ENCODE measurements at places on chromosomes 12 and 14. TPM values are rescaled to one million over a fixed set of nuclear protein-coding genes. Genes with fewer than 3 reads are reported as not detected.

DNAH10 gene
- total RNA-seq: under 0.01 TPM

SLC5A8 gene
- total RNA-seq: not detected

CFAP251 gene
- 16.4 TPM for total RNA-seq

SLC22A17 gene
- total RNA-seq: 8.7 TPM

FGD6 gene
- total RNA-seq: 36.9 TPM

DIP2B gene
- 45.3 TPM for total RNA-seq

AQP6 gene
- not detected for total RNA-seq

SRGAP1 gene
- 3.1 TPM for total RNA-seq

ARHGAP9 gene
- not detected for total RNA-seq

ARPC3 gene
- 286 TPM for total RNA-seq

HNF1A gene
- total RNA-seq: not detected

GPR137C gene
- total RNA-seq: under 0.01 TPM

PRR4 gene
- 0.64 TPM for total RNA-seq

CD163L1 gene
- 1.4 TPM for total RNA-seq

ASB2 gene
- total RNA-seq: under 0.01 TPM

SSPN gene
- total RNA-seq: 1.5 TPM

C12orf54 gene
- total RNA-seq: 3.4 TPM

GNB3 gene
- total RNA-seq: not detected

ACSM4 gene
- not detected for total RNA-seq

SYT1 gene
- total RNA-seq: 0.96 TPM

TBX5 gene
- not detected for total RNA-seq
